Urothelium cell line (cell line): ENCODE measurements at places on chromosomes 6 and 20.

DNA sequence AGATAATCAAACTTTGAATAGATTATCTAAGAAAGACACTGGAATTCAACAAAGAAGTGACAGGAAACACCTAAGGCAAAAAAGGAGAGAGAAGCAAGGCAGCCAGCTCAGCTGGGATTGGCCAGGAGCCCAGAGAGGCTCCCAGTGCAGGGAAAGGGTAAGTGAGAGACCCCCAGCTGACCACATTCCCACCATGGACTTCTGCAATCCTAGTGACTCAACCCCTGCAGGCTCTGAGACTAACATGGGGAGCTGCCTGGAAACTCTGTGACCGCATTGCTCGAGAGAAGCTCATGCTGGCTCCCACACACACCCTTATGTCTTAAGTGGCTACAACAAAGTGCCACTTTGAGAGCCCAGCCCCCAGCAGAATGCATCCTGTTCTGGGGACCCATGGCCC lies 215.1 kb downstream of the PACRG start:
- DNase-seq: no peak

DNA sequence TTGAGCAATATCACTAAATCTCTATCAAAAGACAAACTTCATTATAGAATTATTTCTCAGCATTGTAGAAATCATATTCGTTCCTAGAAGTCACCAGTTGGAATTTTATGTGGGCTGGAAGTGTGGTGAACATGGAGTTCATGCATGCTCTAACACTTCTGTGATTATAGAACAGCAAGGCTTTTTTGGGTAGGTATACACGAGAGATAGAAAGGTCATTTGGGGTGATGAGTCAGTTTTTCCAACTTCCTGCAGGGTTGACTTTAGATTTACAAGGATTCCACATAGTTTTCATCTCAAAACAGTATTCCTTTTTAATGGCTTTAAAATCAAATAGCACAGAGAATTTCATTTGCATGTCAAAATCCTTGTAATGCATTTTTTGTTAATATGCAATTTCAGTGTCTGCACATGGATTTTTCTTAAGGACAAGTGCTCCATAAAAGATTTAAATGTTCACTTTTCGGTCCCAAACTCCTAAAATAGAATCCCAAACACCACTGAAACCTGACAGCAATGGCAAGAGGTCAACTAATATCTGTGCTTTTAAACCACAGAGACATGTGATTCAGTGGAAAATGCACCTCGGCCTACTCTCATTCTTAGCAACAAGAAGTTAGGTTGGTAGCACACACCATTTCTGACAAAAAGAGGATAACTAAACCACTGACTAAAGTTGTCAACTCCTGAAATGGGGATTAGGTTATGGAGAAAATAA lies 211.0 kb downstream of the MOXD1 start:
- peak; percentile 20 for DNase-seq

- DNase-seq: no peak
Measured at GRCh38 chr20:36463212-36464061, 77.9 kb upstream of the MYL9 start.

DNA sequence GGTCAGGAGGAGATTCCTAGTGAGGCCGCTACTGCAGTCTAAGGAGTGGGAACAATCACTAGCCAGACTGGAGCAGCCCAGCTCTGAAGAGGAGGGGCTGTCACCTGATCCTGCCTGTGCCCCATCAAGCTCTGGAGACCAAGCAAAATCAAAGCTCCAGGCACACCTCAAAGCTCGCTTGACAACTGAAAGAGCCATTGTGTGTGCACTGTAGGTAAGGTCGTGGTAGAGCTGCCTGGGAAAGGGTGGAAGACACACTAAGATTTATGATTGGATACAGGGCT lies 58.2 kb downstream of the CSE1L start:
- DNase-seq: no peak

DNA sequence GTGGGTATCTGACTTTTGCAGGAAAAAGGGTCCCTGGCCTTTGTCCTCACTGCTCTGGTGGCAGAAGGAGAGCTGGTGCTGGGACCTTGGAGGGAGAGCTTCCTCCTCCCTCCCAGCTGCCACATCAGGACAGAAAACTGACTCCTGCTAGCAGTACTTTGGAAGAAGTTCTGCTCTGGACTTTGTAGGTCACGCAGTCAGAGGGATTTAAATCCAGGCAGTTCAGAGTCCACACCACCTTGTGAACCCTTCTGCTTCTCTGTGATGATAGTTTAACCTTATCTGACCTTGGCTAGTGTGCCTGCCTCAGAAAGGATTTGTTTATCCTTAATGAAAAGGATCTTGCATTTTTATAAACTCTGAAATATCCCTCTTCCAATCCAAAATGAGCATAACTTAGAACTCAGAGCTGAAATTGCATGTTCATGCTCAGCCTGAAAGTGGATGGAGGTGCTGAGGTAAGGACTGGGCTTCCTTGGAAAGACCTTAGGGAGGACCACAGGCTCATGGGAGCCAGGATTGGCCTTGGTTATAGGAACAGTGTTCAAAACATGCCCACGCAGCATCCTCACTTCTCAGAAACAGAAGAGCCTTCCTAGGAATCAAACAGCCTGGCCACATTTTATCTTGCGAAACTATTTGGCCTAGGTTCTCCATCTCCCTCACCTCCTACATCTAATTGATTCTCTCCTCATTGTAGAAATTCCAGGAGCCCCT lies 123.9 kb upstream of the SASH1 start:
- no peak for DNase-seq

DNA sequence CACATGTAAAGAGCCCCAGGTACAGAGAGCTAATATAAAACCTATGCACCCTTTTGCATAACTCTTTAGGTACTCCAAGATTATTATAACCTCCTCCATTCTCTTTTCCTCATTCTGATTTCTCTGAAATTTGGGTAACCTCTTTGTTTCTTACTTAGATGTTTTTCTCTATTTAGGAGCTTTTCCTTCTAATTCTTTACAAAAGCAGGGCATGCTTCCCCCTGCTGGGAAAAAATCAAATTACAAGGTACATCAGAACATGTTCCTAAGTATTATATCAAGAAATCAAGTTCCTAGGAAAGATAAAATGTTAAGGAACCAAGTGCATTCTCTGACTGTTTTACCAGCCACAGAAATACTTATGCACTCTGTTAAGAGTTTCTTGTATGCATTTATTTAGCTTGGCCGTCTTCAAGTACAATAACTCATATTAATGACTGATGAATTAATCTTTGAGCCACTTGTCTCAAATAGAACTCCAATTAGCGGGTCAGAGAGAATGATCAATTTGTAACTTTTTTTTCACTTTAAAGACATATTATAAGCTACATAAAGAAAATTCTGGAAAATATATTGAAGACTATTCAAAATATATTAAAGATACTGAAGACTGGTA lies 2.1 kb downstream of the KHDRBS2 start:
- DNase-seq: peak; percentile 3

GRCh38 chr6:6597682-6598081 lies 9.2 kb downstream of the LY86 start:
- no peak for DNase-seq

- no peak for DNase-seq
Measured at GRCh38 chr6:108203189-108204112, 37.6 kb downstream of the NR2E1 start.

DNA sequence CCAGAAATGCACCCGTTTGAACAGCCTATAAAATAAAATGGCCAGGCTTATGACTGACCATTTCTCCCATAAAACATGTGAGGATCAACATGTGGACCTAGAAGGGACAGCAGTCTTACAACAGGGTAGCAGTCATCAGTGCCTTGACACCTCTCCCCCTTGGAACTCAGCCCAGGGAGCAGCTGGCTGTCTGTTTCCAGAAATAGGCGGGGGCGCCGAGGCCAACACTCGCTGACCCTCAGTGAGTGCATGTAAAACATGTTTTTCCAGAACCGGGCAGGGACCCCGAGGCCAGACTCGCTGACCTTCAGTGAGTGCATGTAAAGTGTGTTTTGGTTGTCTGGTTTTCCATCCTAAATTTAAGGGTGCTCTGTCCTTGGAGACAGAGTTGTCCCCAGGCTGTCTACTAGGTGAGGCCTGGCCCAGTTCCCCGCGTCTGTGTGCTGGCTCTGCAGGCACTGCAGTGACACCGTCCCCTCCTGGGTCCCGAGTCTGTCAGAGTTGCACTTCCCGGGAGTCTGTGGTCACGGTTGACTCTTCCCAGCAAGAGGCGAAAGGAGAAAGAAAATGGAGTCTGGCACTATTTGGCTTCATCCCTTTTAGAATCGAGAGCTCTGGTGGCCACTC lies 19.8 kb upstream of the ADRM1 start:
- DNase-seq: no peak

GRCh38 chr6:158256746-158257424 lies 55.4 kb upstream of the TULP4 start:
- no peak for DNase-seq

DNA sequence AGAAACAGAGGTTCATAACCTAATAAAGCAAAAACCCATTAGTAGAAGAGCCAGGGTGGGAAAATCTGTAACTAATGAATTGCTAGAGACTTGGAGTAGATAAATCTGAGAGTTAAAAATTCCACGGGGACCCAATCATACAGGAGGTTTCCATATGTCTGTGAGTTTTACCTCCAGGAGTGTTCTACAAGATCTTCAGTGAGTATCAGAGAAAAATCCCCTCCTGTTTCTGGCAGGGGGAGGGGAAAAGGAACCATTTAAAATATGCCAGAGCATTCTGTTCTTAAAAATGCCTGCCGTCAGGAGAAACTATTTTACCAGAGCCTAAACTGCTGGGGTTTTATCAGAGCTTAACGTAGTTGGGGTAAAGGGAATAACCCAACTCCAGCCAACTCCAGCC lies 54.0 kb upstream of the PLN start:
- DNase-seq: no peak
